ENCODE measurements at places on chromosomes 12 and 14. TPM values are rescaled to one million over a fixed set of nuclear protein-coding genes. Genes with fewer than 3 reads are reported as not detected.

Gene UBE3B
- total RNA-seq: 58.1 TPM

Gene PTPRR
- total RNA-seq: not detected

Gene LRRC10
- total RNA-seq: not detected

Gene RIMBP2
- total RNA-seq: not detected

Gene CLMN
- total RNA-seq: 0.70 TPM

Gene RNF212B
- not detected for total RNA-seq

Gene RAB15
- 5.4 TPM for total RNA-seq

Gene DBX2
- total RNA-seq: not detected

Gene NEMF
- total RNA-seq: 112 TPM

Gene POU6F1
- total RNA-seq: 79.8 TPM

Gene PTPRQ
- not detected for total RNA-seq

Gene AICDA
- total RNA-seq: not detected

Gene NRXN3
- total RNA-seq: not detected

Gene ARMH4
- total RNA-seq: not detected

Gene SCN8A
- 0.25 TPM for total RNA-seq

Gene FOXG1
- not detected for total RNA-seq

Gene CAPZA3
- total RNA-seq: not detected

Gene C14orf132
- total RNA-seq: 20.6 TPM

Gene MANSC4
- total RNA-seq: not detected

Gene PLEKHA5
- total RNA-seq: 15.9 TPM

Gene MYO1A
- 3.0 TPM for total RNA-seq

Gene RABGGTA
- total RNA-seq: 62.5 TPM

Gene KLRD1
- total RNA-seq: 0.79 TPM

Gene ZC2HC1C
- 0.76 TPM for total RNA-seq
